Dermis lymphatic vessel endothelial cell (primary cell): ENCODE measurements at places on chromosomes 7 and 10. TPM values are rescaled to one million over a fixed set of nuclear protein-coding genes. Genes with fewer than 3 reads are reported as not detected.

MKLN1 gene
- total RNA-seq, result 19.7 and 21.7 TPM in 2 replicates

LLCFC1 gene
- total RNA-seq, result not detected in 2 replicates

LOXL4 gene
- total RNA-seq, result 0.17 and 0.33 TPM in 2 replicates

ZNF488 gene
- 0.09 TPM in 1 of 2 replicates, not detected in the other for total RNA-seq

GDF10 gene
- total RNA-seq, result under 0.01 and 0.33 TPM in 2 replicates

GNAT3 gene
- not detected in 2 replicates for total RNA-seq

SDK1 gene
- 0.76 and 0.86 TPM in 2 replicates for total RNA-seq

PPP1R17 gene
- total RNA-seq, result not detected in 2 replicates

UCN3 gene
- not detected in 2 replicates for total RNA-seq

DOCK1 gene
- 97.5 and 120 TPM in 2 replicates for total RNA-seq

OPN1SW gene
- not detected in 2 replicates for total RNA-seq

PRSS2 gene
- total RNA-seq, result not detected in 2 replicates

VWC2 gene
- not detected in 2 replicates for total RNA-seq

NET1 gene
- 10.9 and 32.3 TPM in 2 replicates for total RNA-seq

CACNB2 gene
- not detected in 2 replicates for total RNA-seq

EBF3 gene
- 1.3 and 1.4 TPM in 2 replicates for total RNA-seq

NEUROD6 gene
- total RNA-seq, result not detected in 2 replicates

CLCN1 gene
- total RNA-seq, result not detected in 2 replicates

DRGX gene
- total RNA-seq, result not detected in 2 replicates

SPDYE3 gene
- not detected in 2 replicates for total RNA-seq

ZSCAN25 gene
- 9.9 and 12.0 TPM in 2 replicates for total RNA-seq
